ENCODE measurements at places on chromosomes 7 and 10.

GRCh38 chr7:148804343-148805235 is 79.5 kb downstream of the EZH2 start:
- no peak overlapping the region for H3K4me3 ChIP-seq
- no peaks in the 10 kb centered on the region for H3K27me3 ChIP-seq

DNA sequence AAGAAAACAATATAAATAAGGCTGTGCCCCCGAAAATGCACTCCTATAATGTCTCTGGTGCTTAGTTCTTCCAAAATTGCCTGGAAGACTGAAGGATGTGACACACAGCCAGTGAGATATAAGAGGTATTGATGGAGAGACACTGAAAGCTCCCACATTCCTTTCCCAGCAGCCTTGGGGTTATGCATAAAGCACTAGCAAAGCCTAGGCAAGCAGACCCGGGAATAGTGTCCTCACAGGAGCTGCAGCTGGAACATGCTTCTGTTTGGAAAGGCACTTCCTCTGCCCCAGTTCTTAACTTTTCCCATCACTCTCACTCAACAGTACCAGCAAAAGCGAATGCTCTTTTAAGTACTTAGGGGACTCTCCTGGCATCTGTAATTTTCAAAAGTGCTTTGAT is 178.0 kb downstream of the AMPH start:
- H3K4me1 ChIP-seq = no peaks in the 10 kb centered on the region
- no peaks in the 10 kb centered on the region for H3K36me3 ChIP-seq
- DNase-seq = peak; percentile 11
- H3K27me3 ChIP-seq = no peaks in the 10 kb centered on the region
- no peak overlapping the region for H3K4me3 ChIP-seq

GRCh38 chr10:23047201-23048050 is 48.0 kb upstream of the MSRB2 start:
- no peaks in the 10 kb centered on the region for H3K27me3 ChIP-seq
- H3K4me3 ChIP-seq = no peak overlapping the region
- DNase-seq = no peak

DNA sequence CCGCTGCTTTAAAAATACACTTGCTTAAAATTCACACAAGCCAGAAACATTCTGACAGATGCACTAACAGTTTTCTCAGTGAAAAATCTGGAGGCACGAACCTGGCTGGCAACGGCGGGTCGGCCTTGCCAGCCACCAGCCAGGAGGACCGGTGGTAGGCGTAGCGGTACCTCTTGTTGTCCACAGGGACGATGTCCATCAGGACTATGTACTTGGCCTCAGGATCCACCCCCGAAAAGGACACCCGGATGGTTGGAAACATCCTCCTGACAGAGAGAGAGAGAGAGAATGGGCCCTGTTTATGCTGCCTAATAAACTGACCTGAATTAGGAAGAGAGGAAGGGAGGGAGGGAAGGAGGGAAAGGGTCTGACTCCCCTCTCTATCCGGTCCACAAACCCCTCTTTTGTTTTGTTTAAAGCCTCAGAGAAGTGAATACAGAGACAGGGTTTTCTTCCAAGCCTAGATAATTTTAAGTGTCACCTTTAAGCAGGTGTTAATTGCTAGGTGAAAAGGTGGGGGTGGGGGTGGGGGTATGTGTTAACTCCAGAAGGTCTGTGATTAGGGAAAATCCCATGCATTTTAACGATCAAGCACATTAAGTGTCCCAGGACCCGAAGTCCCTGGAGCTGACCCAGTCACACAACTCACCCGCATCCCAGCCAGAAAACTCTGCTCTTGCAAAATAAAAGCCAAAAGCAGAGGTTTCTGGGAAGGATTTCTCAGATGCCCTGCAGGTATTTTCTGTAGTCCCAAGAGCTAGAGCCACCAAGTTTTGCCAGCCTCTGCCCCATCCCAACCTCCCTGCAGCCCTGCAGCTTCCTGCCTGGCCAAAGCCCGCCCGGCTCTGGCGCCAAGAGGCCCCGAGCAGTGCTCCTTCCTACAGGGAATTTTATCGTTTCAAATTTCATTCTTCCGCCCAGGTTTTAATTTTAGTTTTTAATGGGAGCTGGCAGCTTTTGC is 5.0 kb downstream of the TBX20 start:
- H3K4me1 ChIP-seq = peaks cover 5% of the 10 kb centered on the region
- H3K36me3 ChIP-seq = no peaks in the 10 kb centered on the region
- peak; percentile 72 for DNase-seq
- no peak overlapping the region for H3K27ac ChIP-seq
- H3K27me3 ChIP-seq = peaks cover 27% of the 10 kb centered on the region

DNA sequence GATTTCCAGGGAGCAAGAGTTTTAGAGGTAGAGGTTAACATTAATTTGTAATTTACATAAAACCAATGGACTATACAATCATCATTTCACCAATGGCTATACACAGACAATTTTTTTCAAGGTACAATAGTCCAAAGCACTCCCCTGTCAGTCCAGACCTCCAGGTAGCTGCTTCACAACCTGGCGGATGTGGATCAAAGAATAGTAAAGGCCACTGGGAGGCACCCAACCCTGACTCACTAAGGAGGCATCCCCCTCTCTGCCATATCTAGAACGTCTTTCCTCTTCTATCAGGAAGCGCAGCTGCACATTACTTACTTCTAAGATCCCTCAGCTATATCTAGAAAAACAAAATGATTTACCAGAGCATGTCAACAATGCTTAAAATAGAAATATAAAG is 217.7 kb upstream of the AOAH start:
- no peaks in the 10 kb centered on the region for H3K4me1 ChIP-seq
- no peak overlapping the region for H3K4me3 ChIP-seq
- no peak overlapping the region for H3K27ac ChIP-seq
- H3K36me3 ChIP-seq = no peaks in the 10 kb centered on the region
- no peak for DNase-seq

GRCh38 chr10:95542330-95542729 is 18.8 kb downstream of the SORBS1 start:
- H3K4me1 ChIP-seq = peaks cover 33% of the 10 kb centered on the region
- no peak overlapping the region for H3K27ac ChIP-seq
- no peaks in the 10 kb centered on the region for H3K36me3 ChIP-seq
- H3K4me3 ChIP-seq = no peak overlapping the region
- peak; percentile 69 for DNase-seq
- H3K27me3 ChIP-seq = no peaks in the 10 kb centered on the region

DNA sequence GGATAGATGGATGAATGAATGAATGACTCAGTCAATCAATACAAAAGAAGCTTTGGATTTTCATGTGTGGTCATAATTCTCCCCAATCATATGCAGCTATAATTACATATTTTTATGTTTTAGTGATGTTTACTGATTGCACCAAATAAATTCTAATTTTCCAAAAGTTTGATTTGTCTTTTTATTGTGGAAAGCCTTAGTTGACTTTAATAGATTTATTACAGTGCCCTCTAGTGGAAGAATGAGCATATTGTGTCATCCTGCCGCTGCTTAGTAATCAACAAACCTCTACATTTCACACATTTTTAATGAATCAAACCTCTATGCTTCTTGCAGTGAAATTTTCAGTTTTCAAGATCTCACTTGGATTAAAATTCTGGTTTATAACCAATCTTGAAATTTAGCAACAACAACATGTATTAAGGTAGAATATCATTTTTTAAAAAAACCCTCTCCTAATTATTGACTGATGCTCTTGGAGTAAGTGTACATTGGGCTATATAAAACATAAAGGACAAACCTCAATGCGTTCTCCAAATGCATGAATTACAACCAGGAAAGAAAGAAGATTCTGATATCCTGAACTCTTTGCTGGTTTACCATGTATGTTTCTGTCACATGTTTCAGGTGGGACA is 55.6 kb upstream of the PNLIP start:
- no peaks in the 10 kb centered on the region for H3K27me3 ChIP-seq
- H3K27ac ChIP-seq = no peak overlapping the region
- no peak overlapping the region for H3K4me3 ChIP-seq

DNA sequence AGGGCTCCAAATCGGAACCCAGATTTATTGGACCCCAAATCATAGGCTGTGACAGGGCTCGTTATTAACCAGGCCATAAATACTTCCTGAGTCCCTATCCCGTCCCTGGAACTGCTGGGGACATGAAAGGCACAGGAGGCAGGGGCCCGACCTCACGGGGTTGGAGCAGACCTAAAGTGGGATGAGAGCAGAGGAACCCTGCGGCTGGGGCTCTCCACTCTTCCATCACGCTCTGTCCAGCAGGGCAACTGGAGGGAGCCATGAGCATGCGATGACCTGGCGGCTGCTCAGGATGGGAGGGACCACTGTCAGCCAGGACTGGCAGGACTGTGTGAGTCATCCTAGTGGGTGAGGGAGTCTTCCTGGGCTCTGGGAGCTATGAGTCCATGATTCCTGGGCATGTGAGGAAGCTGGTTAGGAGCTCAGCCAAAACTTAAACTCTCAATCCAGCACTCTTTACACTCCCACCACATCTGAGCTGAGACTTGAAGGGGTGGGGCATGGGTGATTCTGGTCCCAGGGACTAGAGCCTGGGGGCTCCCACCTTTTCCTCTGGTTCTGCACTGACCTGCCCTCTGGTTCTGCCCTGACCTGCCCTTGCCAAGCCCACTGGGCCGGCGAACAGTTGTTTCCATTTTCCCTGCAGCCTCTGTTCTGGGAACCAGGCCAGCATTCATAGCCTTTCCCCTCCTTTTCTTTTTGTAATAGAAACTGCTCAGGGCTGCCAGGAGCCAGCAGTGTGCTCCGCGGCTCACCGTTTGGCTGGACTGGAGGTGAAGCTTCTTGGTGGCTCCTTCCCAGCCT is 47.1 kb downstream of the SYPL1 start:
- DNase-seq = peak; percentile 81
- H3K4me1 ChIP-seq = peaks cover 2% of the 10 kb centered on the region
- no peak overlapping the region for H3K27ac ChIP-seq
- H3K4me3 ChIP-seq = no peak overlapping the region
- H3K36me3 ChIP-seq = no peaks in the 10 kb centered on the region

DNA sequence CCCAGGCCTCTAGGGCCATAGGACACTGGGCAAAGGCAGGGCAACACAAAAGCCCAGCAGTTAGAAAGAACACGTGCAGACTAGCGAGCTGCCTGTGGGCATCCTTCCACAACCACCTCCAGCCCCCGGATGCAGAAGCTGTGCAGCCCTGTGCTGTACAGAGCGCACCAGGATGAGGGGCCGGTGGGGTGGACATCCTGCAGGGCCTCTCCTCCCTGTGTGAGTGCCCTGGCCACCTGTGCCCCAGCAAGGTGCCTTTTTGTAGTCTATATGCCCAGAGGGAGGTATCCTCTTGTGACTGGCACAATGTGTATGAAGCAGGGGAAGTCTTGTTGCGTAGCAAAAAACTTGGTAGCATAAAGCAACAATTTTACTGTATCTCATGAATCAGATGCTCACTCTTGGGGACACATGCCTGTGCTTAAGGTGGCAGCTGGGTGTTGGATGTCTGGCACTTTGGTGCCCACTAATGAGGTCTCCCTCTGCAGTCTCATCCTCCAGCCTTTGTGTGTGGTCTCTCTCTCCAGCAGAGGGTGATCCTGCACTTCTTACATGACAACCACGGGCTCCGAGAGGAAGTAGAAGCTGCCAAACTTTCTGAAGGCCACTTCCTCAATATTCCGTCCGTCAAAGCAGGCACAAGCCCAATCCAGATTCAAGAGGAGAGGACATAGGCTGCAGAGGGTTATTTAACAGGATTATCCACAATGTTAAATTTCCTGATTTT is 8.7 kb downstream of the NCAPG2 start:
- no peak overlapping the region for H3K4me3 ChIP-seq
- DNase-seq = peak; percentile 67
- no peaks in the 10 kb centered on the region for H3K4me1 ChIP-seq
- no peaks in the 10 kb centered on the region for H3K27me3 ChIP-seq
- H3K27ac ChIP-seq = no peak overlapping the region
- peaks cover 9% of the 10 kb centered on the region for H3K36me3 ChIP-seq

- H3K27ac ChIP-seq = no peak overlapping the region
- no peaks in the 10 kb centered on the region for H3K4me1 ChIP-seq
- DNase-seq = no peak
- H3K4me3 ChIP-seq = no peak overlapping the region
- H3K27me3 ChIP-seq = no peaks in the 10 kb centered on the region
Measured at GRCh38 chr7:150811-151221, 41.6 kb upstream of the FAM20C start.

DNA sequence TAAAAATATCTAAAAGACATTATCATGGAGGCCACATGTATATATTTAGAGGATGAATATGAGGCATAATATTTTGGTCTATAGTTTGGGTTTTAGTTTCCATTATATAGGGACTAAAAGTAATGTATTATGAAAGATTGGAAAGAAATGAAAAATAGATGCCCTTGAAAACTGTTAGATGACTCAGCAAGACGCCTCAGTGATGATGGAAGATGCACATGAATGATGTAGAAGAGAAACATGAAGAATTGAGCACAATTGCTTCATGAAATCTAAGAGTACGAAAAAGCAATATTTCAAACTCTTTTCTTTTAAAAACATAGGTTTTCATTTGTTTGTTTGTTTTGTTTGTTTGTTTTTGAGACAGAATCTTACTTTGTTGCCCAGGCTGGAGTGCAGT is 89.8 kb downstream of the ARL4A start:
- H3K27me3 ChIP-seq = no peaks in the 10 kb centered on the region
- no peaks in the 10 kb centered on the region for H3K36me3 ChIP-seq
- H3K27ac ChIP-seq = no peak overlapping the region
- H3K4me1 ChIP-seq = no peaks in the 10 kb centered on the region
- H3K4me3 ChIP-seq = no peak overlapping the region

DNA sequence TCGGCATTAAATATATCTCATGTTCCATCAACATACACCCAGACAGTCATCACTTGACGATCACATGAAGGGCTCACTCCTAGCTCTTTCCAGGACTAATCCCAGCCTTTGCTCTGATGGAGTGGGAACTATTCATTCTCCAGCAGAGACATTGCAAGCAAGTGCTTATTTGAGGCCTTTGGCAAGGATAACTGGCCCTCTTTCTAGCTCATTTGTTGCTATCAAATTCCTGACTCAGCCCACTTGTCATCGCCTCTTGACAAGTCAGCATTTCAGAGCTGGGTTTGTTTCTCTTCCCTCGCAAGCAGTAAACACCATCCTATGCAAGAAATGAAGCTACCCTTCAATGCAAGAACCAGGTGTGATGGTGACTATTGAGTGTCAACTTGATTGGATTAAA is 1165.7 kb upstream of the AUTS2 start:
- H3K36me3 ChIP-seq = no peaks in the 10 kb centered on the region
- no peak for DNase-seq
- no peak overlapping the region for H3K4me3 ChIP-seq
- H3K27ac ChIP-seq = no peak overlapping the region

GRCh38 chr10:72557362-72557761 is 68.5 kb downstream of the MICU1 start:
- H3K4me1 ChIP-seq = no peaks in the 10 kb centered on the region
- no peaks in the 10 kb centered on the region for H3K27me3 ChIP-seq
- no peak for DNase-seq
- H3K4me3 ChIP-seq = no peak overlapping the region

- no peaks in the 10 kb centered on the region for H3K36me3 ChIP-seq
- no peaks in the 10 kb centered on the region for H3K27me3 ChIP-seq
- peak within 1 kb of the TSS; percentile 77 for H3K4me3 ChIP-seq
- peak; percentile 45 for DNase-seq
- peak within 1 kb of the TSS; percentile 32 for H3K27ac ChIP-seq
Measured at GRCh38 chr10:77926566-77927401, at the start of gene DLG5. TSS of gene DLG5 (minus strand) at chr10:77926755. CDS start at chr10:77926520, 235 bp downstream.

- H3K27ac ChIP-seq = peak overlapping the region; percentile 99
- H3K4me3 ChIP-seq = peak overlapping the region; percentile 76
- H3K36me3 ChIP-seq = no peaks in the 10 kb centered on the region
- no peaks in the 10 kb centered on the region for H3K27me3 ChIP-seq
- peaks cover 7% of the 10 kb centered on the region for H3K4me1 ChIP-seq
Measured at GRCh38 chr10:13346283-13347042, 1.6 kb downstream of the SEPHS1 start.

Measured in mesendoderm (in vitro differentiated cells).